ENCODE measurements at places on chromosomes 5 and 9.

- DNase-seq, result no peak
Measured at GRCh38 chr5:145511351-145511750, 323.8 kb downstream of the PRELID2 start.

DNA sequence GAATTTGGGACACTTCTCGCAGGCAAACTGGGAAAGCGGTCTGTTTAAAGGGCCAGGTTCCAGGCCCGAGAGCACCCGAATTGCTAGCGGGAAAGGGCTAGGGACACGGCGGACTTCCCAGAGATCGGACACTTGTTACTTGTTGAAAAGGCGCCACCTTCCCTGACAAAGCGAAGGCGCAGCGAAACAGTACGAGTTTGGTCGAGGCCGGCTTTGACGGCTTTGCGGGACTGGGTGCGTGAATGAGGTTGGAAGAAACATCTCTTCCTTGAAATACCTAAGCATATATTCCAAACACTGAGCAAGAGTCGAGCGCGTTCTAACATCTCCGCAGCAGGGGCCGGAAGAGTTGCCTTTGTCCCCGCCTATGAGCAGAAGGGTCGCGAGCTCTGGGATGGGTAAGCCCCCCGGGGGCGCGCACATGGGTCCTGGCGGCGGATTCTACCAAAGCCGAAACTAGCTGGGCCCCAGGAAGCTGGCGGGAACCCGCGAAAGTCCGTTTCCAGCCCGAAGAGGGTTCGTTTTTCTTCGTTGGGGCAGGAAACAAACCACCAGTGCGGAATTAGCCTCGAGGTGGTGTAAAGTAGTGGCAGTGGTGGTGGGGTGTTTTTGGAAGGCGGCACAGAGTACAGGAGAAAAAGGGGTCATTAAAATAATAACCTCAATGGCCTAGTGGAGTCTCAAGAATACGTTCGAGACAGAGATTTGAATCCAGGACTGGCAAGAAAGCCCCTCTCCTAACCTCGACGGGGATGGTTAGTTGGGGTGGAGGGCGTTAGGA is 1.5 kb downstream of the GDNF start:
- peak; percentile 43 for DNase-seq

DNA sequence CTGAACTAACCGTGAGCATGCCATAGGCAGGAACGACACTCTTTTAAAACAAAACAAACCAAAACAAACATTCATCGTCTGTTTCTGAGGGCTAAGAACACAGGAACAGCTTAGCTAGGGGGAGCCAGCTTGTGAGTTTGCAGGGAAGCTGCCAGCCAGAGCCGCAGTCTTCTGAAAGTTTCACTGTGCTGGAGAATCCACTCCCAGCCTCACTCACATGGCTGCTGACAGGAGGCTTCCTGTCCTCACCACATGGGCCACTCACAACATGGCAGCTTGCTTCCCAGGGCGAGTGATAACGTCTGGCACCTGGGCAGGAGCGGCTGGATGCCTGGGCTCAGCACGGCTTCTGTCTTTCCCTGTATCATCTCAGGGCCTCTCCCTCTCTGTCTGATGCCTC is 275.2 kb downstream of the MSX2 start:
- no peak for DNase-seq

GRCh38 chr9:32348106-32348695 is 36.2 kb upstream of the ACO1 start:
- DNase-seq, result no peak

DNA sequence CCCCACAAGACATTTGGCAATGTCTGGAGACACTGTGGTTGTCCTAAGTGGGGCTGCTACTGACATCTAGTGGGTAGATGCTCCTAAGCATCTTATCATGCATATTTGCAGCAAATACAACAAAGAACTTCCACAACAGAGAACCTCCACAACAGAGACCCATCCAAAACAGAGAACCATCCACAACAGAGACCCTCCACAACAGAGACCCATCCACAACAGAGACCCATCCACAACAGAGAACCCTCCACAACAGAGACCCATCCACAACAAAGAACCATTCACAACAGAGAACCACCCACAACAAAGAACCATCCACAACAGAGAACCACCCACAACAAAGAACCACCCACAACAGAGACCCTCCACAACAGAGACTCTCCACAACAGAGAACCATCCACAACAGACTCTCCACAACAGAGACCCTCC is 32.8 kb downstream of the ARPC5L start:
- DNase-seq, result no peak

GRCh38 chr9:110427497-110428104 is 89.9 kb upstream of the TXNDC8 start:
- DNase-seq, result no peak

- DNase-seq, result no peak
Measured at GRCh38 chr9:124733964-124734740, 37.0 kb downstream of the NR6A1 start.

DNA sequence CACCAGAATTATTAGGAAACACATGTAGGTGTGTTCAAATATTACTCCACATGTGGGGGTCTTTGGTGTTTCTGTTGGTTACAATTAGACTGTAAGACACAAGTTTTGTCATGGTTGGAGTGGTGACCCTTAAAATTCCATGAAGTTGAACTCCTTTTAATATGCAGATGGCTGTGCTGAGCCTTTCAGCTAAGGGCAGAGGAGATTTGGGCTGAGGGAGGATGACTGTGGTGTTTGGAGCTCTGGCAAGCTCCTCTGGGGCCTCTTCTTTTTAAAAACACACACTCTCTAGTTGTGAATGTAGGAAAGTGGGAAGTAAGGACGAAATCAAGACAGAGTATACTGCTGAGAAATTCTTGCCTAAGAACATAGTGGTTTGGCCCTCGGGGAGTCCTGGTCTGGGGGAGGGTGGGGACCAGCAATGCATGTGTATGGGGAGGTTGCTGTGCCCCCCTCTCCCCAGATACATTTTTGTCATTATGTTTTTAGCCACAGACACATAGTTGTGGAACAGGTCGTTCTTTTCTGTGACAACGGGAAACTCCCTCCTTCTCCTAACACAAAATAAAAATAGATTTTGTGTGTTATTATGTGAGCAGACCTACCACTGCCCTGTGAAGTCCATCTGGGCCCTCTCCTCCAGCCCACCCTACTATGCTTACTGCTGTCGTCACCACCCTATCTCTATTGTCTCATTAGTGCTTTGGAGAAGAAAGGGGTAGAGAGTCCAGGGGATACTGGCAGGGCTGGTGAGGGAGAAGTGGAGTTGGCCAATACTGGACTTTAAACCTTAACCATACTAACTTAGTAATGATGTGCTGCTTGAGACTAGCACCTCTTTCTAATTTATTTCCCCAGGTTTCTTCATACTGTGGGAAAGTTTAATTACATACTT is 10.0 kb downstream of the SMARCA2 start:
- no peak for DNase-seq

GRCh38 chr9:80866576-80867227 is 822.6 kb downstream of the TLE1 start:
- DNase-seq, result no peak

GRCh38 chr9:136792321-136793085 is 1.4 kb downstream of the TMEM141 start:
- no peak for DNase-seq

DNA sequence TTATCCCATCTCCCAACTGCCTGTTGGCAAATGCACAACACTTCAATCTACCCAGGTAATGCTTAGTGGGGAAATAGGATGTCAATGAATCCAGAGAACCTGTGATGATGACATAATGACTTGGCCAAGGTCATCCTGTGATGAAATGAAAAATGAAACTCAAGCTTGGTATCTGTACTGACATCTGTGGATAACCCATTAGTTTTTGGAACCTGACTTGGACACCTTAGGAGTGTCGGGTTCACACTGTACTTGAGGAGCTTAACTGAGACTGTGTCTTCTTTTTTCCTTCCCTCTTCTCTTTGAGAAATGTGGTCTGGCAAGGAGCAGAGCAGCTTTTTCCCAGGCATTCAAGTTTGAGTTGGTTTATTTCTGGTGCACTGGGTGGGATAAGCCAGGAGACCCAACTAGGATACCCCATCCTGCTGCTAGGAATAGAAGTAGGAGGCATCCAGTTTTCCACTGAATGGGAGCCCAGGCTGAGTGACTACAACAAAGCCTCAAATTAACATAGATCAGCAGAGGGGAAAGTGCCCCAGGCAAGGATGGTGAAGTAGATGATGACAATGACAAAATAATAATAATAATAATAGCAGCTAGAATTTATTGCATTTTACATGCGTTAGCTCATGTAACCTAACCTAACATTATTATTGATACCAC is 72.1 kb downstream of the ADRB2 start:
- no peak for DNase-seq

GRCh38 chr5:21398511-21398910 is 1410.5 kb upstream of the CDH18 start:
- DNase-seq, result no peak
